ENCODE measurements at places on chromosomes 5 and 9. TPM values are rescaled to one million over a fixed set of nuclear protein-coding genes. Genes with fewer than 3 reads are reported as not detected.

TRIM36 gene
- total RNA-seq: 0.50 TPM

GPX8 gene
- total RNA-seq: 4.6 TPM

KLHL3 gene
- 24.5 TPM for total RNA-seq

C5orf46 gene
- total RNA-seq: 2.8 TPM

TMC1 gene
- not detected for total RNA-seq

GRCh38 chr9:37464006-37464405, 1.2 kb downstream of the ZBTB5 start:
- DNase-seq: no peak

- DNase-seq: no peak
Observed at GRCh38 chr9:76586390-76587314, 127.7 kb downstream of the GCNT1 start.

Data from left ventricle myocardium superior (tissue), 1 donor.